ENCODE measurements at places on chromosomes 3 and 15.
A peak's percentile ranks its signal among the peaks of the same experiment; 100 is the strongest.

- peak; percentile 2 for DNase-seq
Observed at GRCh38 chr15:43168192-43169107, 16.8 kb upstream of the CCNDBP1 start.

DNA sequence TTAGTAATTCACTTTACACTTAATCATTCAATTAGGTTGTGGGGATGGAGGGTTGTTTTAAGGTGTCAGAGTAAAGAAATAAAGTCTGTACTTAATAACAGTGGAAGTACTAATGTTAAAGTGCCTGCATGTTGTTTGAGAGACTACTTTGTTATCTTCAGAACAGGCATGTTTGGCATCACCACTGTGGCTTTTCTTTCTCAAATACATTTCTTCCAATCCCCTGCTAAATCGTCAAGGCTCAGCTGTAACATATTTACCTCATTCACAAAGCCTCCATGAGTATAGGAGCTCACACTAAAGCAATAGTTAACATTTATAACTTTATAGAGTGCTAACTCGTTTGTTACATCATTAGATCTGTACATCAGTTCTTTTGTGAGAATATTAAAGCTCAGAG is 2.6 kb downstream of the TIMMDC1 start:
- DNase-seq = no peak

- no peak for DNase-seq
Observed at GRCh38 chr15:65337436-65338070, 33.1 kb downstream of the RNU5B-1 start.

GRCh38 chr15:31391687-31392671 is 65.3 kb downstream of the KLF13 start:
- DNase-seq = peak; percentile 6

- DNase-seq = no peak
Observed at GRCh38 chr15:78397382-78397781, 40.6 kb upstream of the IREB2 start.
